ENCODE measurements at places on chromosomes 2 and 18.

DNA sequence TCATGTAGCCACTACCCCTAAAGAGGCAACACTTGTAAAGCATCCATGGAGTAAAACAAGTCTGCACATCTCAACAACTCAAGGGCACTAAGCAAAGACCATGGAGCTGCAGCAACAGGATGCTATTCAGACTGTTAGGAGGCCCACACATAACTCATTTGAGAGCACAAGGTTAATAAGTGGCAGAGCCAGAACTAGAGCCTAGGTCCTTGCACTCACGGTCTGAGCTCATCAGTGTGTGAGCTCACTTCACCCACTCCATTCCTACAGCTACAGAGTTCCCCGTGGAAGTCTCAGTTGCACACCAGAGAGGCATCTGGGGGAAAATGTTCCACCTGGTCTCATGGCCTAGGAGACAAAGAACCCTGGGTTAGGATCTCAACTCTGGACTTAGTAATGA lies 35.0 kb downstream of the TTC32 start:
- no peak for DNase-seq

DNA sequence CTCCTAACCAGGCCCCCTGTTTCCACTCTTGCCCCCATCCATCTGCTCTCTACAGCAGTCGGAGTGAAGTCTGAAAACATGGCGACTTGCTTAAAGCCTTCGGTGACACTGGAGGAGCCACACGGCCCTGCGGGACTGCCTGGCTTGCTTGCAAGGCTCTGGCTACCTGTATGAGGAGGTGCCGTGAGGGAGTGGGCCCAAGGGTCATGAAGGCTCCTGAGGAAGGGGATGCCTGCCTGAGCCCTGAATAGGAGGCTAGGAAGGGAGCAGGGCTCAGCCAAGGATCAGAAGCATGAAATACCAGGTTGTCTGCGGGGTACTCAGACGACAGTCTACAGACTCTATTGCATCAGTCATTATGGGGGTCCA lies 75.4 kb downstream of the EMX1 start:
- no peak for DNase-seq

DNA sequence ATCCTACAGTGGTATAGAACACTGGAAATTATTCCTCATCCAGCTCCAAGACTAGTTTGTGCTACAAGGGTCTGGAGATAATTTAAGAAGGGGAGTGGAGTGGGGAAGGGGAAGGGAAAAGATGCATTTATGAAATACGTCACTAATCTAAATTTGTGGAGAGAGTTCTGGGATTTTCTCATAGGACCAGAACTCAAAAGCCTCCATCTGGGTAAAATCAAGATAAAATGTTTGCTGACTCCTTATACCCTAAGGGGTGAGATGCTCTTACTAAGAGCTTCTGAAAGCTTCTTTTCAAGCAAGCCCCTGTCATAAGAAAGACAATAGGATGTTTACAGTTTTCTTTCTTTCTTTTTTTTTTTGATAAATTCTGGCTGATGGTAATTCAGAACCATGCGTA lies 88.5 kb upstream of the RBMS1 start:
- no peak for DNase-seq

DNA sequence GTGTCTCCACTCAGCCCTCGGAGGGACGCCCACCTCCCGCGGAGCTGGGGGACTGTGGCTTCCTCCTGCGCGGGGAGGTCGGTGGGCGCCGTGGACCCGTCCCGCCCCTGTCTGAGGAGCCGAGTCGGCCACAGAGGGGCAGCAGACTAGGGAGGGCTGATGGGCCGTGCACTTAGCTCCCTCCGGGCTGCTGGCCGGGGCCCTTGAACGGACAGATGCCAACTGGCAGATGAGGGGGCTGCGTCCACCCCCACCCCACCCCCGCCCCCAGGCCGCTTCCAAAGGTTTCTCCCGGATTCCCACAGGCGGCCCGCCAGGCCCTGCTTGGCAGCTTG lies 10.4 kb upstream of the UBE2F start:
- no peak for DNase-seq

- no peak for DNase-seq
These were observed 679.7 kb upstream of the RAB6C start for GRCh38 chr2:129299756-129300155.

GRCh38 chr2:71710367-71711132 lies 257.2 kb downstream of the DYSF start:
- DNase-seq = no peak

DNA sequence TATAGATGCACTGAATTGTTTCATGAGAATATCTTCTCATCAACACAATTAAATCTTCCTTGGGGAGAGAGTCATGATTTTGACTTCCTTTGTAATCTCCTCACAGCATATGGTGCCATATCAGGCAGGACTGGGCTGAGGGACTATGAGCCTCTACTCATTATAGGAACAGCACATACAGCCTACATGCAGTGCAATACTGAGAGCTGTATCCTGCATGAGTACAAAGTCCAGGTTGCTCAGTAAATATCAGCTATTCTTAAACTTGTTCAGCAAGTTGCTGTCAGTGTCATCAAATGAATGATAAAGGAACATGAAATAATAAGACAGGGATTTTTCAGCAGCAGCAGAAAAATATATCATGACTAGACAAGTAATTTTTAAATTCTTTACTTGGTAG lies 10.8 kb downstream of the DLGAP1 start:
- no peak for DNase-seq

- no peak for DNase-seq
These were observed 136.0 kb upstream of the ZSWIM2 start for GRCh38 chr2:186984966-186985365.

DNA sequence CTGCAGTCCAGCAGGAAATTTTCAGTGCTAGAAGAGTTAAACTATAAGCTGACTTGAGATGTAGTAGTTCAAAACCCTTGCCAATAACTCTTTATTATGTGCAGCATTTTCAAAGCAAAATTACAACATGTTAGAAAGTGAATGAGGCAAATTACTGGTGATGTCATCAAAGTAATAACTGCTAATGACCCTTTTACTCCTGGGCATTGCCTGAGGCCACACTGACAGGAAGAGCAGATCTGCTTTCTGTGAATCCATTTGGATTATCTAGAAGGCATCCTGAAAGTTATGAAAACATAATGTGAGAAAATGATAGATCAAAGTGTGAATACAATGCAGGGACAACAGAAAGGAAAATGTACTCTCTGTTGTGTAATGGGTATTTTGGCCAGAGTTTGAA lies 139.6 kb upstream of the TRIB2 start:
- no peak for DNase-seq

DNA sequence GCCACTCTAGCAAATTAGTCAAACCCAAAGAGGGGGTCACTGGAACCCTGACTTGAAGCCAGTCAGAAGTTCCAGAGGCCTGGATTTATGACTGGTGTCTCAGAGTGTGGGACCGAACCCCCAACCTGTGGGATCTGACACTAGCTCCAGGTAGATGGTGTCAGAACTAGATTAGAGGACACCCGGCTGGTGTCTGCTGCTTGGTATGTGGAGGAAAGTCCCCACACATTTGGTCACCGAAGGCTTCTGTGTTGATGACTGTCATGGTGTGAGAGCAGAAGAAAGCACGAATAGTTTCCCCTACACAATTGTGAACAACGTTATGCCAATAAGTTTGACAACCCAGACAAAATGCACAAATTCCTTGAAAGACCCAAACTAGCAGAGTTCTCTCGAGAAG lies 48.1 kb downstream of the B3GNT2 start:
- no peak for DNase-seq

GRCh38 chr2:105144941-105145300 lies 96.6 kb upstream of the GPR45 start:
- no peak for DNase-seq

DNA sequence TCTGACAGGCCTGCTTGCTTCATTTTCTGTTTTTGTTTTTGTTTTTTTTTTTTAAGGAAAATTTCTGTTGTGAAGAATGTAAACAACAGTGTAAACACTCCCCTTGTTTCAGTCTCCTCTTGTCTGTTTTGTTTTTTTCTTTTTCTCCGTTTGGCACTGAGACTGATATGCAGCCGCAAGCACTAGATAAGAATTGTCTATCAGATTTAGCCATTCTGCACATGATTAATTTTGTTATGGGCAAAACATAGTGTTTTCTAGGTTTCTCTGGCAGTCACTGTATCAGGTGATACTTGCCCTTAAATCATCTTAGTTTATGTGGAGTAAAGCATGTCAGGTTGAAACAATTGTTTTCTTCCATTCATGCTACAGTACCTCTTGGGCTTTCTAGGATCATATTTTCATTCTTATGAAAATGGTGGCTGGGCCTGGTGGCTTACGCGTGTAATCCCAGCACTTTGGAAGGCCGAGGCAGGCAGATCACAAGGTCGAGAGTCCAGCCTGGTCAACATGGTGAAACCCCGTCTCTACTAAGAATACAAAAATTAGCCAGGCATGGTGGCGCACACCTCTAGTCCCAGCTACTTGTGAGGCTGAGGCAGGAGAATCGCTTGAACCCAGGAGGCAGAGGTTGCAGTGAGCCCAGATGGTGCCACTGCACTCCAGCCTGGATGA lies 12.9 kb upstream of the RBMS1 start:
- no peak for DNase-seq

DNA sequence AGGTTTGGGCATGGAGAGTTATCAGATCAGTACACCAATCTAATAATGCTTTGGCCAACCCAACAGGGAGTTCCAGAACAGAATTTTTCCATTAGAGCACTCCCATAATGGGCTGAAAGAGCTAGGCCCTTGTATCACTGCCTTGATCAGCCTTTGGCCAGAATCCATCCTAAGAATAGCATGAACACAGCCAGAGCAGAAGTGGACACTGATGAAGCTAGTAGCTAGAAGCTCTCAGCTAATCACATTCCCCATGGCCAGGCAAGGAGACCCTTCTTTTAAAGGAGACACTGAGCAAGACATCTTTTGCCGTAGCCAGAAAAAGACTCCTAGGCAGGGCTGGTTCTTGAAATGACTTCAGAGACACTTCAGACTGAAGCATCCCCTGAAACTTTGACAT lies 236.0 kb downstream of the RAD51AP2 start:
- no peak for DNase-seq

- peak; percentile 75 for DNase-seq
These were observed 125.5 kb upstream of the SERTAD2 start for GRCh38 chr2:64779117-64779690.

DNA sequence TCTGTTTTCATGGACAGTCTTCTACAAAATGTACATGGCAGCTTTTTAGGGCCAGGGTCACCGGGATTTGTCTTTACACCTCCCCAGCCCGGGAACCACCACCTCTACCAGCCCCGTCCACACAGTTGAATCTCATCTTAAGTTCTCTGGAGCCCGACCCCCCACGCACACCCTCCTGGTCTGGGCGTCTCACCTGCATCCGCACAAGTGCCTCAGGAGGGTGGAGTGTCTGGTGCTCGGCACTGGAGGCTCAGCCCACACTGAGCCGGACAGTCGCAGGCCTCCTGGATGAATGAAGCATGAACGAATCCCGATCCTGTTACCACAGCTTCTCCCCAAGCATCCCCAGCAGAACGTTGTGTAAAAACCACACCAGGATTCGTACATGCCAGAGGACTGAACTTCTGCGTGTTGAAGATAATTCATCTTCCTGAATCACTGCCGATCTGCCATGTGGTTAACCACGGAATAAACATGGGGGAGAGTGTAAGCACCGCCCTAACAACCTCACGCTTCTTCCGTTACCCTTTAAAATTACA lies 162.0 kb downstream of the RTP5 start:
- DNase-seq = peak; percentile 46

- no peak for DNase-seq
These were observed 1534.4 kb downstream of the LRP1B start for GRCh38 chr2:140596447-140596846.

DNA sequence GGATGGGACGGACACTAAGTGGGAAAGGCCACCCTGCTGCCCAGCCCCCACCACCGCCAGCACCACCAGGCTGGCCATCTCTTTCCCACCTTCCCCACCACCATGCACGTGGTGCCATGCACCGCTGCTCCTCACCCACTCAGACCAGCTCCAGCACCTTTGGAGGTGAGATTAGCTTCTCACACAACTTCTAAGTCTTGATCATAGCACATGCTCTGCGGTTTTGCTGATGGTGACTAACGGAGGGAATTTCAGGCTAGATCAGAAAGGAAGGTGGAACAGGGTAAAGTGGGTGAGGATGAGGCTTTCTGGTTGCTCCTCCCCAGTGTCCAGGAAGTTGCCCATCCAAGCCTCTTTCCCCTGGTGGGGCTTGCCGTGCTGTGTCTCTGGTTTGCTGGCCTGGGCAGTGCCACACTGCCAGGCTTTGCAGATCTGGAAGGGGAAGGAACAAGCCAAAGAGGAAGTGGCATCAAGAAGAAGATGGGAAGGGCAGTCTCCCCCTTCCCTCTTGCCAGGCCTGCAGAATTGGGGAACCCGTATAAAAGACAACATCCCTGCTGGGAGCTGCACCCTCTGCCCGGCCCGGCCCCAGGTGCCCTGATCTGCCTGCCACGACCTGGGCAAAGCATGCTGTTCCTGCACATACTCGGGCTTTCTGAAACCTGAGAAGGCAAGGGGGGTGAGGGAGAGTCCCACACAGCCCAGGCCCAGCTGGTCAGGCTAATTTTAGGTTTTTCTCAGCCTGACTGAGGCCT lies 44.3 kb upstream of the CAB39 start:
- peak; percentile 24 for DNase-seq

DNA sequence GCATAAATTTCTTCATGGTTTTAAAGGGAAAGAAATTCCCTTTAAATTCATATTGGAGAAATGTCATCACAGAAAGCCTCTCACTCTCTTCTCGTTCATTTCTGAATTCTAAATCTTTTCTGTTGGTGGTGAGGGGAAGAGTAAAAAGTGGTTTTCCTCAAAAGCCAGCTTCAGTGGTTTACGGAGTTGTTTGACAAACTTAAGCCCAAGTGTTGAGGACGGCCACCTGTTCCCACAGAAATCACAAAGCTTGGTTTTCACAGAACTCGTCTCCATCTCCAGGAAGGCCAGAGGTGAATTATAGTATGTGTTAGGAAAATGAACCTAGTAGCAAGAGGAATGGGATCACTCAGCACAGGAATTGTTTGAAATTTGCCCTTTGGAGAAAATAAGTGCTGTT lies 316.2 kb downstream of the PDE11A start:
- DNase-seq = no peak

DNA sequence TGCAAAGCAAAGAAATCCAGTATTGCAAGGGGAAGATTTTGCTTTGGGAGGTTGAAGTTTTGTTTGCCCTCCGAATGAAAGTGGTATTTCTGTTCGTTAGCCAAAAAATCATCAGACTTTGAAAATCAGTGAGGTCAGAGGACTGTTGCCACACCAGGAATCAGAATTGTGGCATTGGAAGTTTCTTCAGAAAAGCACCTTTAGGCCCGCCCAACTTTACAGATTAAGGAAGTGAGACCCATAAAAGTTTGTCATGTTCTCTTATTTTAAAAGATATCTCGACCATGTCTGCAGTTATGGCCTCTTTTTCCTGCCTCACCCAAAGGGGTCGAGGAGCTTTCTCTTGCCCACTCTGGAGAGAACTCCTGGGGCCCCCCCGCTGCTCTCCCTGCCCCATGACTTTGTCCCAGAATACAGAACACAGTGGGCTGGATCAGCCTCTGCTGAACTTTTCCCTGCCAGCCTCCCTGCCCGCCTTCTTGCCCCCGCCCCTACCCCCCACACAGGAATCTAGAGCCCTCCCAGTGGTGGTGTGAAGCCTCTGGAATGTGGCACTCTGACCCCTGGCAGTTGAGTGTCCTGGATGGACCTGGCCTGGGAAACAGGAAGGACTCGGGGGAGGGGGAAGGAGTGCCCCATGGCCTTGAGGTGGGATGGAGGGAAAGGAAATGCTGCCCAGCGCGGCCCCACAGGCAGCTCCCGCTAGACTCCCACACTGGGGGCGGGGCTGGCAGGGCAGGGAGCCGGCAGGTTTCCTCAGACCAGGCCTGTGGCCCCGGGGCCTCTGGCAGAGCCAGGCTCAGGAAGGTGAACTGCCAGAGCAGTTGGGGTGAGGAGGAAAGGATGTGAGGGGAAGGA lies 25.3 kb downstream of the CRIM1 start:
- DNase-seq = peak; percentile 47
